ENCODE measurements at places on chromosomes 11 and 22.

- DNase-seq, result peak; percentile 34
Observed at GRCh38 chr11:111565114-111565720, 24.7 kb downstream of the LAYN start.

- no peak for DNase-seq
Observed at GRCh38 chr11:122362381-122362780, 246.4 kb upstream of the BLID start.

DNA sequence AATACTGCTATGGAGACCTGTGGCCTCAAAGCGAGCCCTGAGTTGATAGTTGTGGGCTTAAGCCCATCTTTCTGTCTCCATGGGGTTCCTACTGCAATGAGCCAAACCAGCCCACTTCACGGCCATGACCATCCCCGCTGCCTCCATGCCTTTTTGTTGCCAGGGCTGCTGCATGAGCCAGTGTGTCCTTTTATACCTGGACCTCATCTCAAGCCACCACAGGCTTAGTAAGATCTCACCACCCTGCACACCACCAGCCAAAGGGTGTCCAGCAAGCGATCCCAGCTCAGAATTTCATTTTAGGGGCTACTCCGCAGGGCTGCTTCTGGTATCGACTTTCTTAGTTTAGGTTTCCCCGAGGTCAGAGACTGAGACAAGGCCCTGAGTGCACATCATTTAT, 8.3 kb downstream of the TP53AIP1 start:
- no peak for DNase-seq

DNA sequence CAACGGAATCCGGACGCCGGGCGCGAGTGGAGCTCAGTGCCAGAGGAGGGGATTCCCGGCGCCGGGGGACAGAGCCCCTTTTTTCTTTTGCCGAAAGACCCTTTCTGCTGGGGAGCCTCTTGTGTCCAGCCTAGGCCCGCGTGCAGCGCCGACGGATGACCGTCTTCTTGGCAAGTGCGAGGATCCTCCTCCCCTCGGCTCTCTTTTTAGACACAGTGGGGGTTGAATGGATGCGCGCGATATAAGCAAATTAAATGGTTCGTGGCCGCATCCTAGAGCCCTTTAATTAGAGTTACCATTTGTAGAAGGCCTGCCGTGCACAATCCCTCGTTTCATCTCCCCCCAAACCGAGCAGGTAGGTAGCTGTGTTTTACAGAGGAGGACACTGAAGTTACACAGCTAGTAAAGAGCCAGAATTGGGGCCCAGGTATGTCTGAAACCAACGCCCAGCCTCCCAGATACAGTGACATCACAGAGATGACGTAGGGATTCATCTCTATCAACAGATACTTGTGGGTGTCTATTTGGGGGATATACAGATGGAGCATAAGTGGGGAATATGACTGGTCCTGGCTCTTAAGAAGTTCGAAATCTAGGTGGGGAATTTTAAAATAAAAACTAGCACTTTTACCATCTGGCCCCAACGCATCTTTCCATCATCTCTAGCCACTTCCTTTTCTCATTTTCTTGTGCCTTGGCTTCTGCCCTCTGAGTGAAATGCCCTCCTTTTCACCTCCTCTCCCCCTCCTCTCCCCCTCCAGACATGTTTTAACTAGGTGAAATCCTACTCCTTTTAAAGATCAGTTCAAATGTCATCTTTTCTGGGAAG, 875 bp downstream of the TCP11L1 start:
- DNase-seq, result peak; percentile 30

GRCh38 chr11:14273895-14274294, 85.1 kb downstream of the RRAS2 start:
- no peak for DNase-seq

DNA sequence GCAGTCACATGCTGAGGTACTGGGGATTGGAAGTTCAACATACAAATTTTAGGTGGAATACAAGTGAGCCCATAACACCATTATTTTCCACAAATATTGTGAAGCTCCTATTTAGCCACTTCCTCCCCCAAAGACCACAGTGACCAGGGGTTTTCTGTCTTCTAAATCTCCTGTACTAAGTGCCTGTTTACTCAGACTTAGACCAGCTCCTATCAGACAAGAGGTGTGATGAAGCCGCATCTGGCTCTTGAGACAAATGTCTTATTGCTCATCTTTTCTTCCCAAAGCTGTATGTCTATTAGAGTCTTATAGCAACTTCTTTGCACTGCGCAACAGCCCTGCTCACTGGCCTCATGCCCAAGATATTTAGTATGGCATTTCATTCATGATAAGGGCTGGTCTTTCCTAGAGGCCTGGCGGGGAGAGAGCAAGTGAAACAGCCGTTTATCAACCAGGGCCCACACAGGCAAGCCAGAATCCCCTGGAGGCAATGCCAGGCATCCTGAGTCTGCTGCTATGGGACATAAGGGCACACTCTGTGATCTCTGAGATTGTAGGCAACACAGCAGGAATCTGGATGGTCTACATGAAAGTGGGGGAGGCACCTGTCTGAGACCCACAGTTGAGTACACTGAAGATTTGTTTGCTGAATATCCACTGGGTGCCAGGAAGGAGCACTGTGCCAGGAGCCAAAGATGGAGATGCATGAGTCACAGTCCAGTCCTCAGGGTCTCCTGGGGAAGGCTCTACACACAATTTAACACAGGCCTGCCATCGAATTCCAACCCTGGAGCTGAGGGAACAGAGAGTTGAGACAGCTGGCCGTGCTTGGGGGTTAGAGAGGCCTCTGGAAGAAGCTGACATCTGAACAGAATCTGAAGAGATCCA, 78.5 kb upstream of the NCAM1 start:
- no peak for DNase-seq
